A549 treated with dexamethasone at 1 μM for 4 hours (cell line): ENCODE measurements at places on chromosomes 11 and 22. TPM values are rescaled to one million over a fixed set of nuclear protein-coding genes. Genes with fewer than 3 reads are reported as not detected.

The ATL3 gene
- 31.8 to 45.9 TPM (median 41.4 TPM) in 5 replicates for total RNA-seq

The HSCB gene
- total RNA-seq, result 8.7 to 11.1 TPM (median 10.5 TPM) in 5 replicates

The OR52D1 gene
- not detected in 5 replicates for total RNA-seq

The IFITM10 gene
- 1.1 to 2.7 TPM (median 1.3 TPM) in 5 replicates for total RNA-seq

The ENTHD1 gene
- not detected in 5 replicates for total RNA-seq

The SYT7 gene
- 1.0 to 1.7 TPM (median 1.5 TPM) in 5 replicates for total RNA-seq

The ZNF215 gene
- total RNA-seq, result 0.76 to 1.2 TPM (median 0.97 TPM) in 5 replicates

The THY1 gene
- 12.7 to 17.5 TPM (median 15.1 TPM) in 5 replicates for total RNA-seq

The NRIP3 gene
- total RNA-seq, result 0.79 to 0.97 TPM (median 0.89 TPM) in 5 replicates

The DGCR6 gene
- 1.3 to 2.5 TPM (median 2.1 TPM) in 5 replicates for total RNA-seq

The PRG3 gene
- total RNA-seq, result not detected in 5 replicates

The CHCHD10 gene
- total RNA-seq, result 92.9 to 197 TPM (median 166 TPM) in 5 replicates

The LRFN4 gene
- 73.8 to 122 TPM (median 105 TPM) in 5 replicates for total RNA-seq

The UPK2 gene
- 0.58 to 0.86 TPM (median 0.69 TPM) in 5 replicates for total RNA-seq

The ASRGL1 gene
- 9.9 to 14.3 TPM (median 14.1 TPM) in 5 replicates for total RNA-seq

The HSPB2 gene
- total RNA-seq, result 0.09 TPM in 1 of 5 replicates, not detected in the others
